ENCODE measurements at places on chromosomes 2 and 18.

DNA sequence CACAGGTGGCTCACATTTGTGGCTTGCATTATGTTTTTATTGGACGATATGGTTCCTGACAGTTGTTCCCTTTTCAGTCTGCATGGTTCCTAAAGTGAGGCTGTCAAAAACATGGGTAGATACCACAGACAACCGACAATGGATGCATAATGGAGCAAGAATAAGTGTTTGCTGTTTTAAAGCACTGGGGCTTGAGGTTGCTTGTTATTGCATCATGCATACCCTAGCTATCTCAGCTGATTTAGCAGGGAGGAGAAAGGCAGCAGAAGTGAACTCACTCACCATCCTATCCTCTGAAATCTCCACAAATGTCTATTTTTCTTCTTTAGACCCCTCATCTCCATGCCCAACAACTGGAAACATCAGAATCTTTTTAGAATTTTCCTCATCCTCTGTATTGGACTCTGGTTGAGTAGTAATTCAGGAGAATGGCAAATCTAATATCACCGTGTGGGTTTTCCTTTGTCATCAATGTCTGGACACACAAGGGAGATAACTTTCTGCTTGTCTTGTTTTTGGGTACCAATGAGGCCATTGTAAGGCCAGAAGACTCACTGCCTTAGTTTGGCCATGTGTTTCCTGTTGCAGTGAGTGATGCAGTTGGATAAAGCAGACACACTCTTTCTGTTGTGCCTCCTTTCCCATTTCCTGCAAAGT lies 46.7 kb downstream of the FBXO48 start:
- no peak for DNase-seq

GRCh38 chr18:29823671-29824070 lies 1218.9 kb downstream of the DSC3 start:
- DNase-seq: no peak

DNA sequence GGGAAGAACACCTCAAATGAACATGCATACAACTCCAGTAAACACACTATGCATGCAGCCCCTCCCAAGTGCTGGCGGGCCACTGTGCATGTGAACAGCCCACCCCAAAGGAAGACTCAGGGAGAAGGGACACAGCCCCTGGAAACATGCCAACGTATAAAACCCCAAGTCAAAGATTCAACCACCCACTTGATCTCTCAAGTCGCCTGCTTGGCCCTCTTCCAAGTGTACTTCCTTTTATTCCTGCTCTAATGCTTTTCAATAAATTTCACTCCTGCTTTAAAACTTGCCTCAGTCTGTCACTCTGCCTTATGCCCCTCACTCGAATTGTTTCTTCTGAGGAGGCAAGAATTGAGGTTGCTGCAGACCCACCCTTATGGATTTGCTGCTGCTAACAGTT lies 139.1 kb downstream of the C1D start:
- DNase-seq: no peak

GRCh38 chr2:13114391-13114790 lies 397.7 kb downstream of the TRIB2 start:
- DNase-seq: no peak

- DNase-seq: no peak
Measured at GRCh38 chr18:54636217-54636616, 45.2 kb downstream of the DYNAP start.

DNA sequence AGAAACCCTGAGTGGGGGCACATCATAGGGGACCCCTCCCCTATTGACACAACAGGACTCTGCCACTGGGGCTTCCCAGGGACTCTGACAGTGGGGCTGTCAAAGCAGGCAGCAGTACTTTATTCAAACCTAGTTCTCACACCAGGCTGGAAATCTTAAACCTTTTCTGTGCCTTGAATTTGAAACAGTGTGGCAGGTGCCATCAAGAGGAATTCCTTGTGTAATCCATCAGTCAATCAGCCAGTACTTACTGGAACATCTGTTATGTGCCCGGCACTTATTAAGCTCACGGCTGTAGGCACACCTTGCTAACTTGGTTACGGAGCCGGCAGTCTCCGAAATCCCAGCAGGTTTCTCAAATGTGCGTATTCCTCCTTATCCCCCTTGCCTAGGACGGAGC lies 12.0 kb downstream of the GLI2 start:
- no peak for DNase-seq

DNA sequence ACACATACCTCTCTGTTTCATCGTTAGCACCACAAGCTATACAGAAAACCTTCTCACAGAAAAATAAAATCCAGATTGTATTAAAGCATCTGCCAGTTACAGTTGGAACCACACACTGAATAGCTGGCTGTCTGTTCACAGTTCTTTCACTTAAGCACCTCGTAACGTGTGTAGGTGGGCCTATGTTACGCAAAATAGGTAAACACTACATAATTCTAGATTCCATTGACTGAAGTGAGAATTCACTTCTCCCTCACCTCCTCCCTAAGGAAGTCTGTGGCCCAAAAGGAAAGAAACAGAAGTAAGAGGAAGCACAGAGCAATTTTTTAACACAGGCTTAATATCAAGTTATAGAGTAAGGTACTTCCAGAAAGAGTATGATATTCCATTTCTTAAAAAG lies 24.9 kb downstream of the PELI1 start:
- no peak for DNase-seq

DNA sequence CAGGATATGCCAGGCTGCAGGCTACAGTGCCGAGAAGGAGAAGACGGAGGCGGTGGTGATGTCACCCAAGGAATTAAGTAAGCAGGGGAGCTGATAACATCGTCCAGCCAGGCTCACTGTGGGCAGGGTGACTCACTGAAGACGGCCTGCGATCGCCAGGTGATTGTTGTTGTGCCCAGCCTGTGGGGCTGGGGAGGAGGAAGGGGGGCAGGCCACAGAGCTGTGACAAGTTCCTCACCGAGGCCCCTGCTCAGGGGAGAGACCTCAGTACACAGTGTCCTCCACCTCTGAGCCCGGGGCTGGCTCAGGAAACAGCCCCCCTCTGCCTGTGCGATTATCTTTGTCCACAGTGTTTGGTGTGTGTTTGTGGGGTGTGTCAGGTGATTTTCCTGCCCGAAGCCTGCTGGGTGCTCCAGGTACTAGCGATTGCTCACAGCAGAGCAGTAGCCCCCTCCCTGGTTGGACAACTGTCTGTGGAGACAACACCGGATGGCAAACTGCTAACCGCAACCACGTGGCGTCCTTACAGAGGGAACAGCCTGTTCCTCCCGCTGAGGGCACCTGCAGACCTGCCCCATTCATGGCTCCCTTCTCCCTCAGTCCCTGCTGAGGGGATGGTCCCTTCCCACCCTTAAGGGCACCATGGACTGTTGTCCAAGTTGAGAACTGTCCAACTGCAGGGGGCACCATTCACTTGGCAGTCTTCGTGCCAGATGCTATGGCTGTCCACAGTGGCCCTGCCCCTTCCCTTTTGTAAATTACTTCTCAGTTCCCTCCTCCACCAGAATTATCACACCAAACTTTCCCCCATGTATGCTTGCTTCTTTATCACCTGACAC lies 95.1 kb downstream of the ZFP36L2 start:
- DNase-seq: peak; percentile 59

DNA sequence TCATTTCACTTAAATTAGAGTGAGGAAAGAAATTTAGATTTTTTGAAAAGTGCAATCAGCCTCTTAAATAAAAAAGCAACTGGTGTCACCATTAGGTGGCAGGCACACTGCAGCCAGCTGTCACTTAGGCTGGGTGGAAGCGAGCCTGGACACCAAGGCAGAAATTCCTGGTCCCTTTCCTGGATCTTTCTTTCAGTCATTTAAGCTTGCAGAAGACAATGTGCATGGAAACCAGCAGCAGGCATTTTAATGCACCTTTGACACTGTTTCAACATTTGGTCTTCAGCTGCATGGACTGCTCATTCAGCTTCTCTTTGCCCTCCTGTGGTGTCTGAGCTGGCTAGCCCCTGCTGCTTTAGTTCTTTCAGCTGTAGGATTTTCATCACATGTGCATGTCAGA lies 61.0 kb downstream of the AQP4 start:
- no peak for DNase-seq

- no peak for DNase-seq
Measured at GRCh38 chr2:133517876-133518275, 50.4 kb downstream of the NCKAP5 start.

DNA sequence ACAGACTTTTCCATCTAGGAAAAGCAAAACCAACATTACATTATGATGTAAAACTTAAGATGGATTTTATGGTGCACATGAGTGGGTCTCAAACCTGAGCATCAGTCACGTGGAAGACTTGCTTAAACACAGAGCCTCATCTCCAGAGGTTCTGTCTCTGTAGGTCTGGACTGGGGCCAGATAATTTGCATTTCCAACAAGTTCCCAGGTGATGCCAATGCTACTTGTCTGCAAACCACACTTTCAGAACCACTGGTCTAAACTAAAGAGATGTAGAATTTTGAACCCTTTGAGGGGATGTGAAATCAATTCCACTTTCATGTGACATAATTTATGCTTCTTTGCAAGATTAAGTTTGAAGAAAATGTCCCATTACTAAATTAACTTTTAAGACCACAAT lies 522.8 kb downstream of the MBD2 start:
- no peak for DNase-seq

- no peak for DNase-seq
Measured at GRCh38 chr2:217805668-217806481, 196.9 kb downstream of the TNS1 start.

- DNase-seq: no peak
Measured at GRCh38 chr2:96565111-96565510, 28.6 kb downstream of the ARID5A start.

GRCh38 chr2:143296089-143296488 lies 166.9 kb downstream of the ARHGAP15 start:
- no peak for DNase-seq

- no peak for DNase-seq
Measured at GRCh38 chr18:32831781-32832180, 59.0 kb upstream of the KLHL14 start.

DNA sequence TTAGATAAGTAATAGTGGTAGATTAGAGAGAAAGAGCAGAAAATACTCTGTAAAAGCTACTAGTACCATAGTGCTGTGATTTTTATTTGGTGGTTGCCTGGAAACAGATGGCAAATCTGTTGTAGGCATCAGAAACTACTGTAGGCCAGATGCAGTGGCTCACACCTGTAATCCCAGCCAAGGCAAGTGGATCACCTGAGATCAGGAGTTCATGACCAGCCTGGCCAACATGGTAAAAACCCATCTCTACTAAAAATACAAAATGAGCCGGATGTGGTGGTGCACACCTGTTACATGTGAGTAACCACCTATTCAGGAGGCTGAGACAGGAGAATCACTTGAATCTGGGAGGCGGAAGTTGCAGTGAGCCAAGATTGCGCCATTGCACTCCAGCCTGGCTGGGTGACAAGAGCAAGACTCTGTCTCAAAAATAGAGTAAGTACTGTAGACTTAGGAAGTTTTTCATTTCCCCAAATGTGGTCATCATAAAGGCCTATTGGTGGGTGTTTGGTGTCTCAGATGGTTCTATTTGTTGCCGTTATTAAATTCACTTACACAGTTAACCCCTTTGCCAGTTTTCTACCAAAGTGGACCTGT lies 79.6 kb downstream of the SPTBN1 start:
- no peak for DNase-seq

- DNase-seq: no peak
Measured at GRCh38 chr2:100042562-100042961, 99.8 kb downstream of the AFF3 start.

GRCh38 chr2:71071681-71072398 lies 3.4 kb downstream of the NAGK start:
- peak; percentile 49 for DNase-seq

DNA sequence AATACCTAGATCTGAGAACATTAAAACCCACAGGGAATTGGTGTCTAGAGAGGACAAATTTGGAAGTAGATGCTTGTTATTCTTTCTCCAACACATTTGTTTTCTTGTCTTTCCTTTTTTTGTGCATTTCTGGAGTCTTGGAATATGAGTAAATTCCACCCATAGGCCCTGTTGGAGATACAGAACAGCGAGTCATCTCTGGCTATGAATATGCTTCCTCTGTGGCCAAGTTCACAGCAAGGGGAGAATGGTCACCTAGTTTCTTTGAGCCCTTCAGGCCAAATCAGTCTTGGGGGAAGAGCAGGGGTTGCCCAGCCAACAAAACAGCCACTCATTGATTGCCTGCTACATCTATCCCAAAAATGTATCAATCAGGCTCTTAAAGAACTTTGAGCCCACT lies 31.3 kb downstream of the SP140L start:
- no peak for DNase-seq

DNA sequence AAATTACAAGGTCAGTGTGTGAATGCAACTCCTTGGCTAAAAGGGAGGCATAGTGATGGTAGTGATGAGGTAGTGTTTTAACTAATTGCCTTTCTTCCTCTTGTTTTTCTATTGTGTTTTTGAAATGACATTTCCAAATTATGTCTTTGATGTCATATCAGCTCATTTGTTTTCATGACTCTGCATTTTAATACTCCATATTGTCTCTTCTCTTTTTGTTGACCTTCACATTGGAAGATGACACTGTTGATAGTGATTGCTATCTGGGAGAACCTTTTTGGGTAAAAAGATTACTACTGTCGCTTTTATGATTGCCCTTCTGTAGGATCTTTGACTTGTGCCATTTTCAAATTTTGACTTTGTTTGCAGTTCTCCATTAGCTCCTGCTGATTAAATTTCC lies 3.0 kb downstream of the GIGYF2 start:
- no peak for DNase-seq

GRCh38 chr18:79373736-79374135 lies 22.0 kb upstream of the NFATC1 start:
- DNase-seq: no peak

GRCh38 chr2:238128534-238129001 lies 9.9 kb upstream of the KLHL30 start:
- DNase-seq: no peak
